Fibroblast of the aortic adventitia (primary cell): ENCODE measurements at places on chromosomes 13 and 19. TPM values are rescaled to one million over a fixed set of nuclear protein-coding genes. Genes with fewer than 3 reads are reported as not detected.

GRCh38 chr13:102322211-102322610, 79.6 kb downstream of the FGF14 start:
- DNase-seq: no peak

- peak; percentile 76 for DNase-seq
Observed at GRCh38 chr19:42360787-42361544, 29.1 kb downstream of the CNFN start.

DNA sequence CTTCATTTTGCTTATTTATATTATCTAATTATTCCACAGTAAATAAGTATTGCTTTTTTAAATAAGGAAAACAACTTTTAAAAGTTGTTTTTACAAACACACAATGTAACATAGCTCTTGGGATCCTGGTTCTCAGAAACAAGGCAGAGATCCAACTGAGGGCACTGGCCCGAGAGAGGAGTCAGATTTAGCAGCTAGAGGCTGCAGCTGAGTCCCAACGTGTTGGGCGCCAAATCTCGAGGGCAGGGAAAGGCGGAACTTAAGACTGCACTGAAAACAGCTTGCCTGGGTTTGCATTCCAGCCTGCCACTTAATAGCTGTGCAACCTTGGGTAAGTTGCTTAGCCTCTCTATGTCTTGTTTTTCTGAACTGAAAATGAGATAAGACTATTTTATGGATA, 16.4 kb upstream of the WASF3 start:
- DNase-seq: no peak

- DNase-seq: no peak
Observed at GRCh38 chr19:55176076-55176475, 4.0 kb downstream of the SYT5 start.

Gene KLF5
- total RNA-seq: 0.98 and 4.5 TPM in 2 replicates

DNA sequence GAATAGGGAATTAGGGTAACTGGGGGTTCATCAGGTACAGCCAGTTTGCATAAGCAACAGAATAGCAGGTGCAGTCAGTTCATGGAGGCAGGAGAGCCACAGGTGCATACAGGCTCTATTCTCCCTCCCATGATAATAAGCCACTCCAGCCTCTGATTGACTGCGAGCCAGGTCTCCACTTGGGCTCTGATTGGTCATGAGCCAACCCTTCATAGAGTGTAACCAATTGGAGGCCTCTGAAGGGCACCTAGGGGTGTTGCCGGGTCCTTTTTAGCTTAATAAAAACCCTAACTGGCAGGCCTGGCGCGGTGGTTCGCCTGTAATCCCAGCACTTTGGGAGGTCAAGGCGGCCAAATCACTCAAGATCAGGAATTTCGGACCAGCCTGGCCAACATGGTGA, 8.7 kb upstream of the CKM start:
- DNase-seq: no peak

Gene EDNRB
- total RNA-seq: 1.3 and 23.3 TPM in 2 replicates

- no peak for DNase-seq
Observed at GRCh38 chr13:74367193-74367592, 233.0 kb upstream of the KLF12 start.

Gene PRX
- 2.0 and 10.2 TPM in 2 replicates for total RNA-seq

- no peak for DNase-seq
Observed at GRCh38 chr19:23882493-23882892, 32.2 kb upstream of the ZNF726 start.

DNA sequence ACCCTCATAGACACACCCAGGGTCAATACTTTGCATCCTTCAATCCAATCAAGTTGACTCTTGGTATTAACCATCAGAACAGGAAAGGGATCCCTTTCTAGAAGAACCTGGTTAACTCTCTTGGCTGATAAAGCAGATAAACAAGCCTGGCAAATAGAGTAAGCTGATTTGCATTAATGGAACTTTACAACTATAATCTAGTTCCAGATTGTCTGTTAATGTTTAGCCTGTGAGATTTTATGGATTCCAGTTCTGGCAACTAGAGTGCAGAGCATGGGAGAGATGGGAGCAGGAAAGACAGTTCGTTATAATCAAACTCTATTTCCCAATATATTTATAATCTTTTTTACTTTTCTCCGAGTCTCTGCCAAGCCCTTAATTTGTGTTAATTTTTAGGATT, 272.6 kb upstream of the KLHL1 start:
- DNase-seq: no peak

Gene KLK3
- total RNA-seq: not detected in 2 replicates

- DNase-seq: no peak
Observed at GRCh38 chr13:46643165-46643777, 90.3 kb downstream of the LRCH1 start.

DNA sequence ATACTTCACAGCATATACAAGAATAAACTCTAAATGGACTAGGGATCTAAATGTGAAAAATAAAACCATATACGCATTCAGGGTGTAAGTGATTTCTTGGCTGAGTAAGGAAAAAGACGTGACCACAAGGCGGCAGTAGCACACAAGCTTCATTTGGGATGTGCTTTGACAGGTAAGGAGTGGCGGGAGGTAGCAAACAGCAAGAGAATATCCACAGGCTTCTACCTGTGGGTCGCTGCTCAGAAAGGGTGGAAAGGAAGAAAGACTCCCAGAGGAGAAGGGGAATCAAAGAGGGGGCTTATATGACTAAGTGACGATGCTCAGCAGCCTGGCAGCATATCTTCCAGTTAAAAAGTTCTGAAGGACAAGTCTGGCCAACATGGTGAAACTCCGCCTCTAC, 2.5 kb upstream of the ZNF121 start:
- peak; percentile 75 for DNase-seq

Gene HSD17B14
- 3.6 and 25.5 TPM in 2 replicates for total RNA-seq

DNA sequence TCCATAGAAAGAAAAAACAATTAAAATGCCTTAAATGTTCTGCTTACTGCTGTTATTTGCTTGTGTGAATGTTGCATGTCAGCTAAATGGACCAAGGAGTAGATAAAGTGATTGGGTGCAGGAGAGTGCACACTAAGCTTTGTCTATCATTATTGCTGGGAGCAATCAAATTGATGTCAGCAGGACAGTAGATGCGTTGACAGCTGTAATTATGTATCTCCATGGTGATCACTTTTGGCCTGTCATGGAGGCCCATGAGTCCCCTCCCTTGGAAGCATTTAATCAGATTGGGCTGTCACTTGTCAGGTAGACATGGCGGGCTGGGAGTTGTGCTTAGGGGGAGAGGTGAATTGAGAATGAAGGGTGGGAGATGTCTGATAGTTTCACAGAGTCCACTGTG, 215.3 kb downstream of the PCCA start:
- no peak for DNase-seq

- DNase-seq: no peak
Observed at GRCh38 chr13:95245071-95245470, 56.2 kb downstream of the ABCC4 start.

- no peak for DNase-seq
Observed at GRCh38 chr13:28301839-28302238, 163.5 kb downstream of the PAN3 start.

GRCh38 chr13:113999618-113999910, 25.7 kb upstream of the C13orf46 start:
- DNase-seq: no peak

- no peak for DNase-seq
Observed at GRCh38 chr13:29801102-29801501, 49.3 kb downstream of the UBL3 start.

Gene ALKBH7
- 29.9 and 38.3 TPM in 2 replicates for total RNA-seq

- DNase-seq: no peak
Observed at GRCh38 chr13:24056616-24057137, 103.8 kb upstream of the SPATA13 start.

GRCh38 chr19:34328982-34329381, 36.0 kb upstream of the GPI start:
- DNase-seq: no peak

DNA sequence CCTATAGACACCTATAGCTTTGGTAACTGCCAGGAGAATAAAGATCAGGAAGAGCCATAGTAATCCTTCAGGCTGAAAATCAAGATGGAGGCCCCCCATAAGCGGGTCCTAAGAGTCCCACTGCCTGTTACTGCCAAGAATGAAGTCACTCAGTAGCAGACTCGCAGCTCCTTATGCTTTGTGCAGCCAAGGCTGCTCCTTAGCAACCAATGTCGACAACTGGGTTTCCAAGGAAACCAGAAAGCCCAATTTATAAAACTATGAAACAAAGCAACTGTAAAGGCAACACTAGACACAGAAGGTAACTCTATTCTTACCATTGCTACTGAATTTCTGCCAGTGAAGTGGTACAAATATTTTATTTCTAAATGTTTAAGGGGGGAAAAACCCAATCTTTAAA, 56.5 kb downstream of the DCLK1 start:
- no peak for DNase-seq

Gene LGALS14
- not detected in 2 replicates for total RNA-seq

Gene LILRB3
- not detected in 2 replicates for total RNA-seq

GRCh38 chr13:33249066-33249465, 36.5 kb downstream of the STARD13 start:
- peak; percentile 18 for DNase-seq

- no peak for DNase-seq
Observed at GRCh38 chr19:46745521-46746280, at the start of gene FKRP. FKRP (plus strand) TSS chr19:46746057; CDS start chr19:46755451, 9,394 bp downstream.

Gene ZNF534
- not detected in 2 replicates for total RNA-seq

GRCh38 chr13:39590466-39591036, 12.4 kb downstream of the LHFPL6 start:
- no peak for DNase-seq

Gene SELENOV
- total RNA-seq: not detected in 2 replicates

- DNase-seq: peak; percentile 94
Observed at GRCh38 chr13:43846496-43847158, 32.9 kb downstream of the CCDC122 start.

GRCh38 chr13:78587395-78587794, 16.0 kb downstream of the POU4F1 start:
- no peak for DNase-seq

Gene ANKRD10
- 76.5 and 84.2 TPM in 2 replicates for total RNA-seq

- no peak for DNase-seq
Observed at GRCh38 chr19:53612762-53613526, 18.9 kb upstream of the DPRX start.

GRCh38 chr13:30855569-30855968, 50.5 kb upstream of the MEDAG start:
- DNase-seq: no peak

- DNase-seq: no peak
Observed at GRCh38 chr13:52837850-52838249, 10.6 kb downstream of the PCDH8 start.

DNA sequence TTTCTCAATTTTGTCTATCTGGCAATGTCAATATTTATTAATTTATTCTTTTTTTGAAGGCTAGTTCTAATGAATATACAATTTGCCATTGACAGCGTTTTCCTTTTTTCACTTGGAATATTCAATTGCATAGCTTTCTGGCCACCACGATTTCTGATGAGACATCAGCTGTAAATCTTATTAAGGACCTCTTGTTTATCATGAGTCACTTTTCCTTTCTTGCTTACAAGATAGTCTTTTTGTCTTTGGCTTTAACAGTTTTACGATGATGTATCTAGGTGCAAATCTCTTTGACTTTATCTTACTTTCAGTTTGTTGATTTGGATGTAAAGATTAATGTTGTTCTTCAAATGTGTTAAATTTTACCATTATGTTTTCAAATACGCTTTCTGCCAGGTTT, 991.6 kb upstream of the SLC10A2 start:
- no peak for DNase-seq

DNA sequence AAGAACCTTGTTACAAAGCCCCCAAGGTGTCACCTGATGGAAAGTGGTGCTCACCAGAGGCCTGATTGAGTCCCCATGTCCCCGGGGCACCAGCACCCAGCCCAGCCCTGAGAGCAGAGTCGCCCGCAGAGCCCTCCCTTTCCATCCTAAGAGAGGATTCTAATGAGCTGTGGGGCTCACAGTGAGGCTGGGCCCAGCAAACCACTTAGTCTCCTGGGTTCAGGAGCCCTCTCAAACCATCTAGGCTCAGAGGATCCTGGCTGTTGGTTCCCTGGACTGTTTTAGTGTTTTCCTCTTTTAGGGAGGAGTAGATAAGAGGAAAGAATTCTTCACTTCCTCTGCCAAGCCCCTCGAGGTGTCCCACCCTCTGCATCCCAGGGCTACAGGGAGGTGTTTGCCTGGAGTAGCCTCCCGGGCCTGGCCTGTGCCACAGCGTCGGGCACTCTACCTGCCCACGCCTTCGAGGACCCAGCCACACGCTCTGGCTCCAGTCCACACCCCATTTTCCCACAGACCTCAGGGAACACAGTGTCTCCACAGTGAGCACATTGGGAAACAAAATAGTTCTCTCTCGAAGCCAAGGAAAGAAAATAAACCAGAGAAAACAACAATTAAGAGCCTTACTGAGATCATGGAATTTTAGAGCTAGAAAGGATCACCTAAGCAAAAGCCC, 34.4 kb downstream of the DHRS12 start:
- no peak for DNase-seq

DNA sequence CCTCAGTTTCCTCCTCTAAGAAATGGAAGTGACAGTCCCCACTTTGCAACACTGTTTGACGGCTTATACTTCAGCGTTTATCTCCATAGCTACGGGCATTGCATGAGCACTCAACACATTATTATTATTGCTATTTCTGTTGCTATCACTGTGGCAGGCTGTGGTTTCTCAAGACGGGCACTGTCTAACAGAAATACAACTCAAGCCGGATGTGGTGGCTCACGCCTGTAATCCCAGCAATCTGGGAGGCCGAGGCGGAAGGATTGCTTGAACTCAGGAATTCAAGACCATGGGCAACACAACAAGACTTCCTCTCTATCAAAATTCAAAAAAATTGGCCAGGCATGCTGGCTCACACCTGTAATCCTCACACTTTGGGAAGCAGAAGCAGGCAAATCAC, 4.9 kb upstream of the ZSWIM4 start:
- DNase-seq: no peak

- DNase-seq: peak; percentile 45
Observed at GRCh38 chr13:77563111-77563510, 27.6 kb downstream of the SCEL start.

DNA sequence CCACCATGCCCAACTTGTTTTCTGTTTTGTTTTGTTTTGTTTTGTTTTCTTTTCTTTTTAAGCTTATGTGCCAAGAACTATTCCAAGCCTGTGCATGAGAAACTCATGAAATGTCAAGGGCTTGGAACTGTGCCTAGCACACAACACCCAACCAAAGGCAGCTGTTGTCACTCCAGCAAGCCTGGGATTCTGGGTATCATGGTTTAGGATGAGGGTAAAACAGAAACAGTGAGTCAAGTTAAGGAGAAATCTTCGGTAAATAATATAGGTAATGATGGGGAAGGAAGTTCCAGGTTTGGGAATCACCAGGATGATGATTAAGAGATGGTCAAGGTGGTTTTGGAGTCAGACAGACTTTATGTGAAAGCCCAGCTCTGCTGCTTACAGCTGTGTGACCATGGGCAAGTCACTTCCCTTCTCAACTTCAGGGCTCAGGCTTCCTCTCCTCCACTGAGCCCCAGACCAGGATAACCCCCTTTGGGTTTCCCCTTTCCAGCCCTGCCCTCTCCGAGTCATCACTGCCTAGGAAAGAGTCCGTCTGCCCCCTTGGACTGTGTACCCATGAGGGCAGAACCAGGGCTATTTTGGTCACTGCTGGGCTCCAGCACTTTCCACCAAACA, 5.0 kb downstream of the PVR start:
- DNase-seq: peak; percentile 80

- no peak for DNase-seq
Observed at GRCh38 chr13:64782466-64782865, 2447.7 kb downstream of the PCDH9 start.
